ENCODE measurements at places on chromosomes 6 and 20. TPM values are rescaled to one million over a fixed set of nuclear protein-coding genes. Genes with fewer than 3 reads are reported as not detected.

The SLC26A8 gene
- not detected for total RNA-seq

The FNDC11 gene
- total RNA-seq = 0.29 TPM

The PPP1R14C gene
- total RNA-seq = not detected

DNA sequence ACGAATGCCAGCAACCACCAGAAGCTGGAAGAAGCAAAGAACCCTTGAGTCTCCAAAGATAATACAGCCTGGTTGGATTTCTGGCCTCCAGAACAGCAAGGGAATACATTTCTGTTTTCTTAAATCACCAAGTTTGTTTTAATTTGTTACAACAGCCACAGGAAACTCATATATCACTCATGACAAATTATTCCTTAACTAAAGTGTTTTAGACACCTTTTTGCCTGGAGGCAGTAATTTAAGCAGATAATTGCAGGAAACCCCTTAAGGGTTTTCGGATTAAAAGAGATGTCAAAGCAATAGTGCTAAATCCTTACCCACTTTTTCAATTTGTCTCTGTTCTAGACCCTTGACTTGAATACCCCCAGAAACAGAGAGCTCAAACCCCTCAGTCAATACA is 1050.0 kb downstream of the EPHA7 start:
- no peak overlapping the region for H3K4me3 ChIP-seq
- no peak overlapping the region for H3K27ac ChIP-seq
- no peak for DNase-seq

The MUCL3 gene
- total RNA-seq = not detected

DNA sequence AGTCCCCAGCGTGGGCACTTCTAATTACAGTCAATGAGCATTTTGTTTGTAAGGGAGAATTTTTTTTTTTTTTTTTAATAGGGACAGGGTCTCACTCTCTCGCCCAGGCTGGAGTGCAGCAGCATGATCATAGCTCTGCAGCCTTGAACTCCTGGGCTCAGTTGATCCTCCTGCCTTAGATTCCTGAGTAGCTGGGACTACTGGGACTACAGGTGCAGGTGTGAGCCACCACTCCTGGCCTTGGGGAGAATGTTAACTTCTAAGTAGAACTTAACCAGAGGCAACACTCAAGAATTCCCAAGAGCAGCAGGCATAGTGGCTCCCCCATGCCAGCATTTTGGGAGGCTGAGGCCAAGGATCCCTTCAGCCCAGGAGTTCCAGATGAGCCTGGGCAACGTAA is 52.9 kb upstream of the ZNF217 start:
- DNase-seq = no peak
- H3K27me3 ChIP-seq = no peaks in the 10 kb centered on the region
- H3K4me1 ChIP-seq = peaks cover 41% of the 10 kb centered on the region
- no peak overlapping the region for H3K27ac ChIP-seq

- H3K4me1 ChIP-seq = no peaks in the 10 kb centered on the region
- H3K27me3 ChIP-seq = peaks cover 3% of the 10 kb centered on the region
- no peak overlapping the region for H3K4me3 ChIP-seq
- no peak overlapping the region for H3K27ac ChIP-seq
These were observed 81.1 kb downstream of the SASH1 start for GRCh38 chr6:148423601-148424270.

DNA sequence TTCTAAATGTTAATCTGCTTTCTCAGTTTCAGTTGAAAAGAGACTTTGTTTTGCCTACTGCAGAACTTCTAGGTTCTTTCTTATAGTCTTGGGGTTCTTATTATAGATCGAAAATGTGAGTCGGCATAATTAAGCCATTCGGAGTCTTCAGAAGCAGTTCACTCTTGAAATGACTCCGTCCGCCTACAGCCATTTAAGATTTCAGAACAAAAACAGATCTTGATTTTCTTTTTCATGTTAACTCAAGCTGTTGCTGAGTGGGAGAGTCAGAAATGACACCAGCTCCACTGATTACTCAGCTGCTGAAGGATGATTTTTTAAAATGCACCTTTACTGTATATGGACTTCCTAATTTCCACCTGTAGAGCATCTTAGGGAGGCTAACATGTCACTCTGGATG is 15.9 kb downstream of the PRDM1 start:
- H3K4me3 ChIP-seq = peak overlapping the region; percentile 87

The FAXC gene
- not detected for total RNA-seq

DNA sequence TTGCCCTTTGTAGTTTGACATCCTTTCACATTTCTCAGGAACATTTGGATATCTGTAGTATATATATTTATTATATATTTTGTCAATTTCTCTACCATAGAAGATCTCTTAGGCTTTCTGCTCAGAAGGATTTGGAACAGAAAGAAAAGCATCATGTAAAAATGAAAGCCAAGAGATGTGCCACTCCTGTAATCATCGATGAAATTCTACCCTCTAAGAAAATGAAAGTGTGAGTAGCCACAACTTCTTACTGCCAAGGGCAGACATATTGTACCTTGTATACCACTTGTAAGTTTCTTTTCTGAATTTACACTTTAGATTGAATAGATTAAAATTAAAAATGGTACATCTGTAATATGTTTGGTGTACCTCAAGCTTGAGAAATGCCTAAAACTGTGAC is 31.2 kb downstream of the TPX2 start:
- peaks cover 10% of the 10 kb centered on the region for H3K4me1 ChIP-seq
- H3K27ac ChIP-seq = no peak overlapping the region
- H3K36me3 ChIP-seq = peaks cover 65% of the 10 kb centered on the region
- DNase-seq = no peak
- H3K4me3 ChIP-seq = no peak overlapping the region
- no peaks in the 10 kb centered on the region for H3K27me3 ChIP-seq

The PACSIN1 gene
- 1.9 TPM for total RNA-seq

The PTGIS gene
- total RNA-seq = 2.5 TPM

The CST4 gene
- not detected for total RNA-seq

- H3K4me1 ChIP-seq = no peaks in the 10 kb centered on the region
- no peak for DNase-seq
- H3K27ac ChIP-seq = no peak overlapping the region
- H3K4me3 ChIP-seq = no peak overlapping the region
- no peaks in the 10 kb centered on the region for H3K27me3 ChIP-seq
These were observed 81.1 kb downstream of the IBTK start for GRCh38 chr6:82166493-82166892.

DNA sequence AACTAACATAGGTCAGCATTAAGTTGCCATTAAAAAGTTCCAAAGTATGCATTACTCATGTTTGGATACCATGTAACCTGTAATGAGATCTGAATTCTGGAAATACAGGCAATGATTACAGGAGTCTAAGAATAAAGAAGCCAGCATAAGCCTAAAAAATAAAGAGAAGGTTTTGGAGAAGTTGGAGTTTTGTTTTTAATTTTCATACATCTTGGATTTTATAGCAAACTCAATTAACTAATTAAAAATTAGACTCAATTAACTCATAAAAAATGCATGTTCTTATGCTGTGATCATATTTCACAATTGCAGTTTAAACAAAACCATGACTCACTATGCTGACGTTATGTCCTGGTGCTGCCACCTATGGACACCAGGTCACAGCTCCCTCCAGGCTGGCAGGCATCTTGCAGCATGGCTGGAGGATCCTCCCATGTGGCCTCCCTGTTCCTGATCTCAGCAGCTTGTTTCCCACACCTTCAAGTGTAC is 648.8 kb upstream of the AGPAT4 start:
- no peak for DNase-seq
- no peaks in the 10 kb centered on the region for H3K36me3 ChIP-seq
- H3K27me3 ChIP-seq = no peaks in the 10 kb centered on the region
- no peak overlapping the region for H3K27ac ChIP-seq
- no peaks in the 10 kb centered on the region for H3K4me1 ChIP-seq
- H3K4me3 ChIP-seq = no peak overlapping the region

- no peaks in the 10 kb centered on the region for H3K36me3 ChIP-seq
- no peak for DNase-seq
- H3K4me1 ChIP-seq = no peaks in the 10 kb centered on the region
- no peak overlapping the region for H3K27ac ChIP-seq
These were observed 150.1 kb downstream of the HAO1 start for GRCh38 chr20:7790189-7790588.

The ELOVL2 gene
- not detected for total RNA-seq

The RNF39 gene
- not detected for total RNA-seq

DNA sequence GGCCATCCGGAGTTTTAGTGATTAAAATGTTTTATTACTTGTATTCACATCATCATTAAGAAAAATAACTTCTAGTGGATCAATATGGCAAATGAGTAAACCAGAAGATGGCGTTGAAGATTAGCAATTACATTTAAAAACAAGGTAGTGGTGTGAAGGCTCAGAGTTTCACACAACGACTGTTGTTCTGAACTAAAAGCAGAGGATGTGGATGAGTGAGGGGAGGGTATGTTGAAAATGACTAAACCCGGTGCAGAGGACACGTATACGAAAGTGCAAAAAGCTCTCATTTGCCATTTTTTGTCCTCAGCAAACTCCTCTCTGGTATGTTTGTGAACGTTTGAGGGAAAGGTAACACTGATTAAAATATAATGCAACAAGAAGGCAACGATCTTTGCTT is 1.9 kb upstream of the IRF4 start:
- H3K36me3 ChIP-seq = peaks cover 20% of the 10 kb centered on the region
- peaks cover 2% of the 10 kb centered on the region for H3K27me3 ChIP-seq
- H3K27ac ChIP-seq = peak overlapping the region; percentile 92
- peak overlapping the region; percentile 83 for H3K4me3 ChIP-seq
- DNase-seq = peak; percentile 67
- H3K4me1 ChIP-seq = peaks cover 34% of the 10 kb centered on the region

GRCh38 chr6:141105481-141105880 is 1027.2 kb upstream of the GJE1 start:
- H3K4me1 ChIP-seq = no peaks in the 10 kb centered on the region
- no peaks in the 10 kb centered on the region for H3K27me3 ChIP-seq
- no peak for DNase-seq
- H3K36me3 ChIP-seq = no peaks in the 10 kb centered on the region
- no peak overlapping the region for H3K4me3 ChIP-seq

The RBM38 gene
- 57.1 TPM for total RNA-seq

The THBD gene
- not detected for total RNA-seq

DNA sequence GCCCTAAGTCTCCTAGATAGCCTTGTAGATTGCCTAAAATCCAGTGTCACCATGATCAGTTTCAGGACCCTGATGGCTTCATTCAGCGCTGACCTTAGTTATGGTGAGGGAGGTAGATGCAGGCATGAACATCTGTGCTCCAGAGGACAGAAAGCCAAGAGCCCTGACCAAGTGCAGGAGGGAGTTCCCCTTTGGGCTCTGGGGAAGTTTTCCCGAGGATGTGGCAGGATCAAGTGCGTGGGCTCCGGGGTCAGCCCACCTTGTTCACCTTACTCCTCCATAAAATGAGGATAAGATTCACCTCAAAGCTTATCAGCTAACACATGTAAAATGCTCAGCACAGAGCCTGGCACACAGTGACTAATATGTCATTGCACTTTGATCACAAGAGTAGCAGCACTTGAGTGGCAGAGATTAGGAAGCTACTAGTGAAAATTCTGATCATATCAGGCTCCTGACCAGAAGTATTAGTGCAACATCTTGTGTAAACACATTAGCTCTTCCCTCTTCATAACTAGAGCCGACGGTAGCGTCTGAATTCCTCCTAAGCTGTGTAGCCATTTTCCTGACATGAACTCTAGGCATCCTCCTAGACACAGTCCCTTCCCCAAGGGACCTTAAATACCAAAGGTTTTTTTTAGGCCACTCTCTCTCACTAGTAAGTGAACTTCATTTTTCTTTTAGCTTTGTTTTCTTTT is 125.2 kb downstream of the SULF2 start:
- H3K4me1 ChIP-seq = peaks cover 8% of the 10 kb centered on the region
- peaks cover 22% of the 10 kb centered on the region for H3K36me3 ChIP-seq
- DNase-seq = no peak
- no peaks in the 10 kb centered on the region for H3K27me3 ChIP-seq
- H3K4me3 ChIP-seq = no peak overlapping the region
- peak overlapping the region; percentile 35 for H3K27ac ChIP-seq

GRCh38 chr6:45959534-45960145 is 56.0 kb downstream of the CLIC5 start:
- H3K4me3 ChIP-seq = no peak overlapping the region
- H3K36me3 ChIP-seq = no peaks in the 10 kb centered on the region
- no peaks in the 10 kb centered on the region for H3K4me1 ChIP-seq
- no peak for DNase-seq
- no peak overlapping the region for H3K27ac ChIP-seq

- H3K27me3 ChIP-seq = no peaks in the 10 kb centered on the region
- H3K4me1 ChIP-seq = peaks cover 29% of the 10 kb centered on the region
- no peak for DNase-seq
- peaks cover 89% of the 10 kb centered on the region for H3K36me3 ChIP-seq
- no peak overlapping the region for H3K4me3 ChIP-seq
These were observed 38.1 kb downstream of the GJA10 start for GRCh38 chr6:89932245-89932802.

- DNase-seq = no peak
- no peaks in the 10 kb centered on the region for H3K36me3 ChIP-seq
- peaks cover 38% of the 10 kb centered on the region for H3K27me3 ChIP-seq
- no peak overlapping the region for H3K27ac ChIP-seq
- peaks cover 11% of the 10 kb centered on the region for H3K4me1 ChIP-seq
- H3K4me3 ChIP-seq = no peak overlapping the region
These were observed 11.4 kb downstream of the ULBP3 start for GRCh38 chr6:150057501-150057951.

- peaks cover 28% of the 10 kb centered on the region for H3K27me3 ChIP-seq
- H3K4me1 ChIP-seq = peaks cover 9% of the 10 kb centered on the region
- H3K27ac ChIP-seq = no peak overlapping the region
These were observed 25.9 kb upstream of the FOXQ1 start for GRCh38 chr6:1285956-1286355.

GRCh38 chr6:21107796-21108195 is 485.8 kb upstream of the SOX4 start:
- H3K27me3 ChIP-seq = no peaks in the 10 kb centered on the region
- no peaks in the 10 kb centered on the region for H3K4me1 ChIP-seq
- no peak for DNase-seq
- H3K36me3 ChIP-seq = peaks cover 5% of the 10 kb centered on the region
- H3K4me3 ChIP-seq = no peak overlapping the region
- no peak overlapping the region for H3K27ac ChIP-seq

The CAP2 gene
- not detected for total RNA-seq

GRCh38 chr20:63289311-63290135 is 3.5 kb upstream of the COL20A1 start:
- peaks cover 3% of the 10 kb centered on the region for H3K36me3 ChIP-seq
- DNase-seq = no peak
- no peaks in the 10 kb centered on the region for H3K27me3 ChIP-seq

The REPS1 gene
- total RNA-seq = 45.2 TPM

GRCh38 chr6:83867527-83868161 is 8.2 kb downstream of the CYB5R4 start:
- DNase-seq = peak; percentile 24
- H3K27ac ChIP-seq = no peak overlapping the region
- no peaks in the 10 kb centered on the region for H3K27me3 ChIP-seq
- H3K36me3 ChIP-seq = peaks cover 58% of the 10 kb centered on the region
